ENCODE measurements at places on chromosomes 12 and 14.
A peak's percentile ranks its signal among the peaks of the same experiment; 100 is the strongest.

- DNase-seq, result no peak
- no peak overlapping the region for H3K4me3 ChIP-seq
Observed at GRCh38 chr14:56494167-56494566, 85.4 kb upstream of the TMEM260 start.

DNA sequence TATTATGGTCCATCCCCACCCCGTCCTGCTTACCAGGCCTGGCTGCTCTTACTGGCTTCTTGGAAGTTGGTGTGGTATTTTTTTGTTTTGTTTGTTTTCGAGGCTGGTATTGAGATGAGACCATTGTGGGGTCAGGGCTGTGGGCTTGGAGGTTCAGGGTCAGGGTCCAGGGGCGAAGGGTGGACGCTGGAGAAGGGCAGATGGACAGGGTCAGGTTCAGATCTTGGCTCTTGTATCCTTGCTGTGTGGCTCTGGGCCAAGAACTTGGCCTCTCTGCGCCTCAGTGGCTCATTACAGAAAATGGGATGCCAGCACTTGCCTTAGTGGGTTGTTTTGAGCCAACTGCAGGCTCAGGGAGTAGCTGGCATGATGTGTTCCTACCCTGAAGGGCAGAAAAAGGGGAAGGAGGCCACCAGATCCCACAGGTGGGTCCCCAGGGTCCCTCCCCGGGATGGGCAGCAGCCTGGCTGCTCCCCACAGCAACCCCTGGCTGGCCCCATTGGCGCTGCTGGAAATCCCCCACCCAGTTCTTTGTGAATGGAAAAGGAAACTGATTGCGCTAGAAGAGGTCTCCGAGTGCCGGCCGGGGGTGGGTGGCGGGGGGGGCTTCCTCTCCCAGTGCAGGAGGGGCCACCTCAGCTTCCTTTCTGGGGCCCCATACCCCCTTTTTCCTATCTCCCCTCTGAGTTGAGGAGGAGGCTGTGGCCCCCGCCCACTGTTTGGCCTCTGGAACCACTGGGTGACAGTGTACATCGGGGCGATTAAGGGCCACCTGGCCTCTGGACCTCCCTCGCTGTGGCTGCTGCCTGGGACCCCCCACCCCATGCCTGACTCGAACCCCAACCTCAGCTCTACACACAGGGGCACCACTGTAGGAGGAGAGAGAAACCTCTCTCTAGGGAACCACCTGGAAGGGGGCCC, 25.0 kb downstream of the SH2B3 start:
- DNase-seq, result no peak
- H3K27ac ChIP-seq, result peak overlapping the region; percentile 49
- no peaks in the 10 kb centered on the region for H3K36me3 ChIP-seq
- no peaks in the 10 kb centered on the region for H3K27me3 ChIP-seq
- H3K4me3 ChIP-seq, result peak overlapping the region; percentile 33

- no peaks in the 10 kb centered on the region for H3K27me3 ChIP-seq
- peaks cover 3% of the 10 kb centered on the region for H3K4me1 ChIP-seq
- no peaks in the 10 kb centered on the region for H3K36me3 ChIP-seq
- no peak overlapping the region for H3K27ac ChIP-seq
- DNase-seq, result no peak
Observed at GRCh38 chr14:90814806-90815571, 1.2 kb downstream of the TTC7B start.

- H3K27ac ChIP-seq, result no peak overlapping the region
- H3K4me1 ChIP-seq, result peaks cover 4% of the 10 kb centered on the region
- no peak overlapping the region for H3K4me3 ChIP-seq
- DNase-seq, result no peak
- H3K27me3 ChIP-seq, result no peaks in the 10 kb centered on the region
Observed at GRCh38 chr12:65015850-65016249, 105.3 kb downstream of the WIF1 start.

Measured in thoracic aorta (tissue), 2 donors.